ENCODE measurements at places on chromosomes 2 and 18.
A peak's percentile ranks its signal among the peaks of the same experiment; 100 is the strongest.

- DNase-seq: no peak
Measured at GRCh38 chr2:130947967-130948366, 111.3 kb downstream of the ARHGEF4 start.

GRCh38 chr2:168968342-168968741, 62.8 kb downstream of the ABCB11 start:
- no peak for DNase-seq

DNA sequence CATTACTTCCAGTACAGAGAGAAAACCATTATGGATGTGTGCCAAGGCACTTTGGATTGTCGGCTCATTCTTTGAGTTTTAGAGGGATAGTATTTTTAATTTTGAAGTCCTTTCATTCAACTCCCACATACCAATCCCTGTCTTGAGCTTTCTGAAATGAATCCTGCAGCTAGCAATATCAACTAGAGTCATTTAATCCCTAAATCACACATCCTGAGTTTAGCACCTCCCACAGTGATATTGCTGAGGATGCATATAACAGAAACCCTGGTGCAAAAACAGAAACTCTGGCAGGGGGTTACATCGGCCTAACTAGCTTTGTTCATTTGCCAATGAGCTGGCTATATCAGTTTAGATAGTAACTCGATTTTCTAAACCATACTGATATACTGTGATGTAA, 427.3 kb downstream of the LRP1B start:
- DNase-seq: no peak

DNA sequence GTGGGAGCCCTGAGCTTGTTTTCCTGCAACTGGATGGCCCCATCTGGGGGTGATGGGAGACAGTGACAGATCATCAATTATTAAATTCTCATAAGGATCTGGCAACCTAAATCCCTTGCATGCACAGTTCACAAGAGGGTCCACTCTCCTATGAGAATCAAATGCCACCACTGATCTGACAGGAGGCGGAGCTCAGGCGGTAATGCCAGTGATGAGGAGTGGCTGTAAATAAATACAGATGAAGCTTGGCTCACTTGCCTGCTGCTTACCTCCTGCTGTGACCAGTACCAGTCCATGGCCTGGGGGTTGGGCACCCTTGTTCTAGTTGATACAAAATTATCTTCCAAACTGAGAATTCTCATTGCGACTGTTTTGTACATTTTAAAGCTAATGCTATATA, 258.6 kb downstream of the CTNNA2 start:
- no peak for DNase-seq

DNA sequence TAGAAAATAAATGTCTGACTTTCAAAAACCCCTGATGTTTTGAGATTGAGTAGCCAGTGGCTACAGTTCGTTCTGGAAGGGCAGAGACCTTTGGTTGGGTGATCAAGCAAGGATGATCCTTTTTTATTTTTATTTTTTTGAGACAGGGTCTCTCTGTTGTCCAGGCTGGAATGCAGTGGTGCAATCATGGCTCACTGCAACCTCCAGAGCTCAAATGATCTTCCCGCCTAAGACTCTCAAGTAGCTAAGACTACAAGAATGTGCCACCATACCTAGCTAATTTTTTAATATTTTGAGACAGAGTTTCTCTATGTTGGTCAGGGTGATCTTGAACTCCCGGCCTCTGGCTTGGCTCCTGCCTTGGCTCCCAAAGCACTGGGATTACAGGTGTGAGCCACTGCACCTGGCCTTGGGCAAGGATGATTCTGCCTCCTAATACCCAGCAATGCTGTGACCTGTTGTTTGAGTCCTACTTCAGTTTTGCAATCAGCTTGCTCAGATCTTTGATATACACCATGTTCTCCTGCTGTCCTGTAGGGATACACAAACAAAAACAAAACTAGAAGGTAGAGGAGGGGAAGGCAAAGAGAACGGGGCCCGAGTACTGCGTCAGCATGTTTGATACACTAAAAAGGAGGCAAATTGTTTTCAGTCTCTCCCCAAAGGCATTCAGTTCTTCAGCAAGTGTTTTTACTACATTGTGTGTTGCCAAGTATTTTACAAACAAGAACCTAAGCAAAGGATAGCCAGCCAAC, 59.2 kb upstream of the LYPD6B start:
- no peak for DNase-seq

- DNase-seq: no peak
Measured at GRCh38 chr2:109330056-109330455, 201.1 kb downstream of the SH3RF3 start.

DNA sequence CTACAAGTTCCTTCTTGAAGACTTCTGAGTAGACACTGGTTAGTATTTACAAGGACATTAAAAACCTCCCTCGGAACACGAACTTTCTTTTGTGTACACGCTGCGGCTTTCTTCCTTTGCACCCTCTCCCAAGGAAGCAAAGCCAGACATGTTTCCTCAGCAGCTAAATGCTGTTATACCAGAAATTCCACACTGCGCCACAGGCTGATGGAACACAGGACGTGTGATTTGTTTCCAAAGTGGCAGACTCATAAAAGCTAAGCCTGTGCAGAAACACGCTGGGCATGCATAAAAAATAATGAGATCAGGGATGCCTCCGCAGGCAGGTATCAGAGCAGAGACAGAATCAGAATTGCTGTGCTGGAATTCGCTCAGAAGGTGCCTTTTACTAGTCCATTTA, 73.0 kb upstream of the RGPD5 start:
- DNase-seq: no peak

DNA sequence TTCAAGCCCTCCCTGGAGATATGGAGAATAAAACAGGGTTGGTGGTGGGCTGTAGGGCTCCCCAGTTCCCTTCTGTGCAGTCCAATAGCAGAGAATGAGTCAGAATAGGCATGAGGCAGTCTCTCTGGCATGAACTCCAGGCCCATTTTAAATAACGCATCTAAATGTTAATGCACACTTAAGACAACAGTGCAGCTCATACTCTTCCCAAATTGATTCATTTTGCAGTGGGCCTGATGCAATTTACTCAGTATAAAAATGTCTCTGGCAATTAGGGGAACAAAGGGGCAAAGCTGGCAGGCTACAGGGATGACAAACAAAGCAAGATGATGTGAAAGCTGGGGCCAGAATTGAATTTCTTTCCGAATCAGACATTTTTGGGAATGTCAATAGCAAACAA, 402.8 kb downstream of the CLIP4 start:
- DNase-seq: no peak

- no peak for DNase-seq
Measured at GRCh38 chr2:11437602-11438001, 28.4 kb downstream of the E2F6 start.

DNA sequence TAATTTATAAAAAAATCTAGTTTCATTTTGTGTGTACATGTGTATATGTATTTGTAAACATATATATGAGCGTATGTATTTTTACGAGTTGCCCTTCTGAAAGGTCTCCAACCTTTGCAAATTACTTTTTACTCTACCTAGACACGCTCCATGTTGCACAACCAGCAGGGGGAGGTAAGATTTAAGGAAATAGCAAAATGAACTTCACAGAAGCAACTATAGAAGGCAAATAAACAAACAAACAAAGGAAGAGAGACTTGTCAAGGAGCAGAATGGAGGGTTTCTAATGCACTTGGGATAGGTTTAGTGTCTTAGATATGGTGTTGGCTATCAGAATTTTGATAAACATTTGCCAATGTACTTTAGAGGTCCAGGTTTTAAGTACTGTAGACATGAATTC, 820.5 kb upstream of the POU3F3 start:
- DNase-seq: peak; percentile 12

DNA sequence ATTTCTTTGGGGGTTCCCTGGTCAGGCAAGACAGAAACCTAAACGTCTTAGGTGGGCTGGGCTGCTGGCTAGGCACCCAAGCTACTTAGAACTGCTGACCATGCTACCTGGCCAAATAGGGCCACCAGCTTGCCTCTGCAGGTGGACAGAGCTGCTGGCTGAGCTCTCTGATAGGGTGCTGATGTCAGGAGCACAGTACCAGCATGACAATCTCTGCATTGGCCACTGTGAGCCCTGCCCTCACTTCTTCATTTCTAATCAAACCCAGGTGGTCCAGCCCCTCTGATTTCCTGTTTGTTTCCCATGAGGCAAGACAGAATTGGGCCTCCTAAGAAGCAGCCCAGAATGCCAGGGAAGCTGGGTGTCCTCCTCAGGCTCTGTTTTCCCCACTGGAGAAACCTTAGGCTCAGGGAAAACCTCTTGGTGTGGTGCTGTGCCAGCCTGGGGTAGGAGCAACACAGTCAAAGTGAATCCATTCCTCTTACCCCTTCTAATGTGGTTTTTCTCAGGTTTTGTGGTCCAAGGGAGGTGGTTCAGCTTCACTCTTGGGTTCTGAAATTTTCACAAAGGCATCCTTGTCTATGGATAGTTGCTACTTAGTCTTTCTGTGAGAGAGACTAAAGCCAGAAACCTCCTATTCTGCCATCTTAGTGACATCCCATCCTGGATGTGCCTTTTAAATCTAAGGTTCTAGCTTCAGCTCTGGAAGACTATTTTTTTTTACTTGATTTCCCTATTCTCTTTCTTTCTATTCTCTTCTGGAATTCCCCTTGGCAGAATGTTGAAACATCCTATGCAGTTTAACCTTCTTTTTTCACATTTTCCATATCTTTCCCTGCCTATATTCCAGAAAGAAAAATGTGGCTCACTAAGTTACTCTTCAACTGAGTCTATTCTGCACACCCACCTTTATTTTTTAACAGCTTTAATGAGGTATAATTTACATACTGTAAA, 15.2 kb downstream of the SP100 start:
- DNase-seq: no peak

DNA sequence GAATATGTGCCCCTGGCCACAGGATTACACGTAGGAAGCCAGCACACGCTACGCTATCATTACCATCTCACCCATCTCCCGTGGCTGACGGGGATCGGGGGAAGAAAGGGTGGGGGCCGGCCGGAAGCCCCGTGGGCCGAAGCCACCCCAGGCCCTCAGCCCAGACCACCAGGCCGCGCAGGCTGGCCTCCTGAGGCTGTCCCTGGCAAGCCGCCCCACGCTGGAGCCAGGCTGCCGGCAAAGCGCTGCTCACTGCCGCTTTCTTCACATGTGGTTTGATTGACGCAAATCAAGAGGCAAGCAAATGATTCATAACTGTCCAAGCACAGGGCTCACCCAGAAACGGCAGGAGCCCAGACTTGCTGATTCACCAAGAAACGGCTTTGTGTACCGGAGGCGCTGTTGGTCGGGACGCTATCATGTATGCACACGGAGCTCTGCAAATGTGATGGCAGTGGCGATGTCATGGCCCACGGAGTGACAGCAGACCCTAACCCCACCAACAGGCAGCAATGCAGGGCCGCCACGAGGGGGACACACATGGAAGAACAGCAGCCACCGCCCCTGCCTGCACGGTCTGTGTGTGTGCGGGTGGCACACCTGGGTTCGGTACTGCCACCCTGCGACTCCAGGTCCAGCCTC, 125.7 kb downstream of the HDAC4 start:
- peak; percentile 60 for DNase-seq

DNA sequence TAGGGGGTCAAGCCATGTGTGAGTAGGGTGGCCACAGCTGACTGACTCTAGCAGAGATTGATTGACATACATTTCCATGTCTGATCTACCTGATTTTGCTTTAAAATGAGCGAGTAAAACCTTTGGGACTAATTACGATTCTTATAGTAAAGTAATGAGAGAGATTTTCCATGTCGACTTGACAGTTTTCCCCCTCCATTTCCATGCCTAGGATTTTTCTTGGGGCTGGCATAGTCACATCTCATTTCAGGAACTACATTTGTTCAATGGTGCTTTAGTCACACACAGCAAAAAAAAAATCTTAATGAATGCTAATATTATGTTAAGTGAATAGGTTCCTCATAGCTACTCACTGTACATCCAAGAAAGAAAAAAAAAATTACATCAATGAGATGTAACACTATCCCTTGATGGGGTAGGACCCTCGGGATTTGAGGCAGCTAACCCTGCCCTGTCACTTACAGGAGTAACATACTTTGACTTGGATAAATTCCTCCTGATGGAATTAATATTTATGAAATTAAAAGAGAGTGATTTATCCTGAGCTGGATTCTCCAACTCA, 690.9 kb downstream of the TDRD15 start:
- no peak for DNase-seq

DNA sequence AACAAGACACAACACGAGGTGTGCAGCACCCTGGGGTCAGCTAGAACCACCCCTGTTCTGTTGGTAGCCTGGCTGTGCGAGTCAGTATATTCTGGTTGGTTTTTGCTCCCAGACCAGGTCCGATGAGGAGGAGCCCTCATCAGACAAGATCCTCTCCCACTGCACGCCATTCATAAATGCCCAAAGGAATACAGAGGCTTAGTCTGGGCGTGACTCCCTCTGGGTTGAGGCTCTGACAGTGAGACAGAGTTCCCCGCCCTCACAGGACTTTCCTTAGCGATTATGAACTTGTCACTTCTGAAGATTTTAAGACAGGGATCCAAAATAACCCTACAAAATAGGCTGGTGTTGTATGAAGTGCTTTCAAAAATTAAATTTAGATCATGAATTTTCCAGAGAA, 85.5 kb upstream of the MC2R start:
- no peak for DNase-seq

DNA sequence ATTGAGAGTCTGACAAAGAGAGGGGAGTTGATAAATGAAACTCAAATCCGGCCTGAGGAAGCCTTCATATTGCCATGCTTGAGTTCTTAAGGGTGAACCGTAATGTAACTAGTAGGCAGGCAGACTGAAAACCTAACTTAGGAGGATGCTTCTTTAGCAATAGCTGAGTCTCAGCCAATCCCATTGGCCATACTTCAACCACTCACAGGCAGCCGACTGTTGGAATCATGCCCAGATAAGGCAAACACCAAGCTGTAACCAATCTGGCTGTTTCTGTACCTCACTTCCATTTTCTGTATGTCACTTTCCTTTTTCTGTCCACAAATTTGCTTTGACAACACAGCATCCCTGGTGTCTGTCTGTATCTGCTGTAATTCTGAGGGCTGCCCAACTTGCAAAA, 39.5 kb downstream of the TPRKB start:
- DNase-seq: no peak

- no peak for DNase-seq
Measured at GRCh38 chr2:76692908-76693307, 829.3 kb downstream of the LRRTM4 start.
